ENCODE measurements at places on chromosomes 1 and 21.

GRCh38 chr1:189301235-189301634 lies 1176.4 kb downstream of the BRINP3 start:
- DNase-seq, result no peak

DNA sequence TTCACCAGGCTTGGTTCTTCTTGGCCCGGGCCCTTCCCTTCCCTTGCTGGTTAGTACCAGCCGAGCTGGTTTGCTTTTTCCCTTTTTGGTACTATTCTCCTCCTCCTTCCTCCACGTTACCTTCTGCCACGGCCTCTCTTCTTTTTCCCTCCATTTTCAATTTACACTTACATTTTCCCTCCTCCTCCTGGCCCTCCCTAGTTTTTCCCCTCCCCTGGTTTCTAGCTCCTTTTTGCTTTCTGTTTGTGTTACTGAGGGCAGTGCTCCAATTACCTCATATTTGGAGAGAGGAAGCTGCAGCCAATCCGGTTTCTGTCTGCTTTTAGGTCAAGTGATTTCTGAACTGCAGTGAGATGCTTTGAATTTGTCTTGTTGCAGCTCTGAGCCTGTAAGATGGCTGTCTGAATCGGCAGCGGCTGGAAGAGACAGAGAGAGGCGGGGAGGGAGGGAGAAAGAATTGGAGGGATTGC lies 63.7 kb downstream of the MACF1 start:
- DNase-seq, result peak; percentile 54

GRCh38 chr1:58204284-58204683 lies 342.2 kb downstream of the OMA1 start:
- DNase-seq, result peak; percentile 7

GRCh38 chr21:23496729-23497128 lies 2110.6 kb downstream of the MRPL39 start:
- DNase-seq, result no peak

GRCh38 chr1:86085741-86086409 lies 70.7 kb downstream of the COL24A1 start:
- no peak for DNase-seq

- DNase-seq, result peak; percentile 71
Measured at GRCh38 chr1:181676269-181676668, 193.0 kb downstream of the CACNA1E start.

GRCh38 chr1:15089258-15089992 lies 64.1 kb upstream of the TMEM51 start:
- DNase-seq, result no peak

- no peak for DNase-seq
Measured at GRCh38 chr1:41695118-41695745, 210.7 kb upstream of the EDN2 start.

DNA sequence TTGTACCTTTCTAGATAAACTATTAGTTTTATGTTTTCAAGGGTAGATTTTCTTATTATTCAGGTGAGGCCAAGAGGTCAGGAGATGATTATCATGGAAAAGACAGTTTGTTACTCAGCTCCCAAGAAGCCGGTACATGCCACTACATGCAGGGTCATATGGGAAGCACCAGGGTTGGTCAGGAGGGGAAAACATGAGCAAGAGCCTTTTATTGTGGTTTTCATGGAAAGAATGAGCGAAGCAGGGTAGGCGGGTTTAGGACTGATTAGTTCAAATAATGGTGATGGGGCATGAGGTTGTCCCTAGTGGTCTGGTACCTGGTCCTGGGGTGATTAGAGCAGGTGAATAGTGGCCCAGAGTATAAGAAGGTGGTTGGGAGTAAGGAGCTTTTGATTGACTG lies 189.9 kb downstream of the APP start:
- no peak for DNase-seq

DNA sequence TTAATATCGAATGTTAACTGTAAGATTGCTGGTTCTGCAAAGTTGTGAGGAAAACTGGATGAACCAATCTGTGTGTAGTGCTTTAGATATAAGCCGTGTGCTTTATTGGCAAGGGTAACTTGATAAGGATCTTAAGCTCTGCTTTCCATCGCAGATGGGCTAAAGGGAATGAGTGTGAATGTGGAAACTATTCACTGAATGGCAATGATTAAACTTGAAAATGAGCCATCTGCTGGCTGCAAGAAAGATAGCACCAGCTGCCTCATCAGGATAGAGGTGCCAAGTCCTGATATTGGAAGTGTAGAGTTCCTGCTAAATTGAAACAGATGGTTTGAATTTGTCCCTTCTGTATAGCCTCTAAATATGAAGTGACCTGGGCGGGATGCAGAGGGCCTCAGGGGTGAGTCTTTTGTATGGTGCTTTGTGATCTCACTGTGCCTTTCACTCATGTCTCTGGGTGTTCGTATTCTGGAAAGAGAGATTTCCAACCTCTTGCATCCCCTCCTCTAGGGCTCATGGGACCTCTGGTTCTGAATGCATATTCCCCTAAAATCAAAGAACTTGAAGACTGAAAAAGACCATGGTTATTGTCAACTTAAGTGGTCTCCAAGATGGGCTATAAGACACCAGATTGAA lies 9.2 kb downstream of the FCRL3 start:
- peak; percentile 39 for DNase-seq

GRCh38 chr1:8663915-8664329 lies 153.5 kb downstream of the RERE start:
- peak; percentile 38 for DNase-seq

DNA sequence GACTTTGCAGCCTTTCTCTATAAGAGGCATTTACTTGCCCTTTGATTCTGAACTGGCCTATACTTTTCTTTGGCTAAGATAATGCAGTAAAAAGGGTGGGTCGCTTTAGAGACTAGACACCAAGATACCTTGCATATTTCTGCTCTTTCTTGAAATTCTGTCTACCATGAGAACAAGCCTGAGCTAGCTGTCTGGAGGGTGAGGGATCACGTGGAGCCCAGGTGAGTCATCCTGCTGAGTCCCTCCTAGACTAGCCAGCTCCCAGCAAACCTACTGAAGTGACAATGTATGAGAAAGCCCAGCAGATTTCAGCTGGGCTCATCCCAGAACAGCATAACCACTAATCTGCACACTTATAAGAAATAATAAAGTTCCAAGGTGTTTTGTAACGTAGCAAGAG lies 408.0 kb upstream of the KAZN start:
- DNase-seq, result no peak

DNA sequence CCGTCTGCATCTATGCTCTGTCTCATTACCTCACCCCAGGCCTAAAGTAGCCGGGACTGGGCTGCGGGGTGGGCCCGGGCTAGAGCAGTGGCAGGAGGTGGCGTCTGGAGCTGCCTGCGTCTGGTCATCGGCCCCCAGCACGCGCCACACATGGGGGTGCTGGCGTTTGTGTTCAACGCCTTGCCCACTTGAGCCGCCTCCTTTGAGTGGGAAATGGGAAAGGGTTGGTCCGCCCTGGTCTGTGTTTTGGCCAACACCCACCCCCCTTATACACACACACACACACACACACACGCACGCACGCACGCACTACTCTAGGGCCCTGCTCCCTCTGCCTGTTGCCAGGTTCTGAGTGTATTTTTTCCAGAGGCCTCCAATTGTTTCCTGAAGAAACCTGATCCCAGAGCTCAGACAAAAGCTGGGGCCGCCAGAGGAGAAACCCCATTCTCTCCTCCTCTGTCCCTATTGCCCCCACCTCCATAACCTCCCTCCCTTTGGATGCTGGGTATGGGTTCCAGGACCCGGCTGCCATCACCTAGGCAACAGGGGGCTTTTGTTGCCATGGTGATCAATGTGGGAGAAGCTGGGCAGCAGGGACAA lies 10.1 kb downstream of the VANGL2 start:
- DNase-seq, result no peak

Data from GM13977 (cell line).